ENCODE measurements at places on chromosomes 3 and 15. TPM values are rescaled to one million over a fixed set of nuclear protein-coding genes. Genes with fewer than 3 reads are reported as not detected.

The CHRM5 gene
- not detected for total RNA-seq

The PAK6 gene
- 25.3 TPM for total RNA-seq

- no peak for ATAC-seq
Measured at GRCh38 chr15:37929238-37929637, 5.2 kb upstream of the TMCO5A start.

DNA sequence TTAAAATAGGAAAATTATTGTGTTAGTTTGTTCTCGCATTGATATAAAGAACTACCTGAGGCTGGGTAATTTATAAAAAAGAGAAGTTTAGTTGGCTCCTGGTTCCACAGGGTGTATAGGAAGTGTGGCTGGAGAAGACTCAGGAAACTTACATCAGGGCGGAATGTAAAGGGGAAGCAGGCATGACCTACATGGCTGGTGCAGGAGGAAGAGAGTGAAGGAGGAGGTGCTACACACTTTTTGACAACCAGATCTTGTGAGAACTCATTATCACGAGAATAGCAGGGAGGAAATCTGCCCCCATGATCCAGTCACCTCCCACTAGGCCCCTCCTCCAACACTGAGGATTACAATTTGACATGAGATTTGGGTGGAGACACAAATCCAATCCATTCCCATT, 490.7 kb downstream of the RBMS3 start:
- ATAC-seq: no peak

- no peak for ATAC-seq
Measured at GRCh38 chr15:97174886-97175540, 785.5 kb upstream of the ARRDC4 start.

DNA sequence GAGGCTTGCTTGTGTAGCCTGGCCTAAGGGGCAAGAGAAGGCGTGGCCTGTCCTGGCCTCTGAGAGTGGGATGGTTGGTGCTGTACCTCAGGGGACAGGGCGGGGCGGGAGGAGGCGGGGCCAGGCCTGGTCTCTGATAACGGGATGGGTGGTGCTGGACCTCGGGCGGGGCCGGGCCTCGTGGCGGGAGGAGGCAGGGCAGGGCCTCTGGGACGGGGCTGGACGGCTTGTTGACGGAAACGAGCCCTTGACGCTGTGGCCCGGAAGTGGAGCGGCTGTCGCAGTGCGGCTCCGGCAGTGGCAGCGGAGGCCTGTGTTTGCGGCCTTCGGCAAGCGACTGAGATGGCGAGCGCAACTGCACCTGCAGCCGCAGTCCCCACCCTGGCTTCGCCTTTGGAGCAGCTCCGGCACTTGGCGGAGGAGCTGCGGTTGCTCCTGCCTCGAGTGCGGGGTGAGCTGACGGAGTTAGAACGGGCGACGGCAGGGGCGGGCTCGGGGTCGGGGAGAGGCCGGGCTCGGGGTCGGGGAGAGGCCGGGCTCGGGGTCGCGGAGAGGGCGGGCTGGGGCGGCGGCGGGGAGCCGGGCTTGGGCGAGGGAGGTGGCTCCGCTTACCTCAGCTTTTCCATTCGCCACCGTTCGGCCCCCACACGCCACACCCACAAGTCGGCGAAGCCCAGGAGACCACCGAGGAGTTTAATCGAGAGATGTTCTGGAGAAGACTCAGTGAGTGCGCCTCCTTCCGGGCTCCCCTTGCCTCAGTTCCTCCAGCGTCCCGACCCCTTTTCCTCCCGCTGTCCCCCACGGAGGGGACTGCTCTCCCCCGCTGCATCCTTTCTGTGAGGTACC, at the start of gene CCNDBP1:
Gene CCNDBP1, plus strand, starts transcription at position 247 of the 846 bp plus-strand sequence. Its CDS starts 96 bp downstream, at position 343.
- ATAC-seq: peak; percentile 94

GRCh38 chr3:111662012-111662411, 66.9 kb upstream of the ZBED2 start:
- no peak for ATAC-seq

- ATAC-seq: peak; percentile 13
Measured at GRCh38 chr15:45126535-45127158, 3.0 kb downstream of the DUOXA1 start.

- ATAC-seq: peak; percentile 60
Measured at GRCh38 chr3:122942937-122943827, 84.4 kb downstream of the SEMA5B start.

GRCh38 chr3:135238871-135239614, 444.0 kb downstream of the EPHB1 start:
- no peak for ATAC-seq

DNA sequence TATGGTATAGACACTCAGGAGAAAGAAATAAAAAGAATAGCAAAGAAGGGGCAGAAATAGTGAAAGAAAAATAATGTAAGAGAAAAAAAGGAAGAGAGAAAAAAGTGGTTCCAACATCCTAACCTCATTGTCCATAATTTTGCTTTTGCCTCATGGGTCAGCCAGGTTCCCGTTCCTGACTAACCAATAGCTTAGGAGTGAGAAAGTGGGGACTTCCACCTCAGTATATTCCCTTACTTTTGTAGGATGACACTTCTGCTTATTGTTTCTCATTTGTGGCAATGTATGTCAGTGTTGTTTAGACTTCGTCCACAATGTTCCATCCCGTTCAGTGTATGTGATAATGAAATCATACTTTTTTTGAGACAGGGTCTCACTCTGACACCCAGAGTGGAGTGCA, 9.3 kb upstream of the SLC12A8 start:
- ATAC-seq: no peak

GRCh38 chr15:72236381-72237003, 5.5 kb upstream of the PKM start:
- ATAC-seq: no peak

- ATAC-seq: no peak
Measured at GRCh38 chr3:52057812-52058495, 1.6 kb upstream of the DUSP7 start.

DNA sequence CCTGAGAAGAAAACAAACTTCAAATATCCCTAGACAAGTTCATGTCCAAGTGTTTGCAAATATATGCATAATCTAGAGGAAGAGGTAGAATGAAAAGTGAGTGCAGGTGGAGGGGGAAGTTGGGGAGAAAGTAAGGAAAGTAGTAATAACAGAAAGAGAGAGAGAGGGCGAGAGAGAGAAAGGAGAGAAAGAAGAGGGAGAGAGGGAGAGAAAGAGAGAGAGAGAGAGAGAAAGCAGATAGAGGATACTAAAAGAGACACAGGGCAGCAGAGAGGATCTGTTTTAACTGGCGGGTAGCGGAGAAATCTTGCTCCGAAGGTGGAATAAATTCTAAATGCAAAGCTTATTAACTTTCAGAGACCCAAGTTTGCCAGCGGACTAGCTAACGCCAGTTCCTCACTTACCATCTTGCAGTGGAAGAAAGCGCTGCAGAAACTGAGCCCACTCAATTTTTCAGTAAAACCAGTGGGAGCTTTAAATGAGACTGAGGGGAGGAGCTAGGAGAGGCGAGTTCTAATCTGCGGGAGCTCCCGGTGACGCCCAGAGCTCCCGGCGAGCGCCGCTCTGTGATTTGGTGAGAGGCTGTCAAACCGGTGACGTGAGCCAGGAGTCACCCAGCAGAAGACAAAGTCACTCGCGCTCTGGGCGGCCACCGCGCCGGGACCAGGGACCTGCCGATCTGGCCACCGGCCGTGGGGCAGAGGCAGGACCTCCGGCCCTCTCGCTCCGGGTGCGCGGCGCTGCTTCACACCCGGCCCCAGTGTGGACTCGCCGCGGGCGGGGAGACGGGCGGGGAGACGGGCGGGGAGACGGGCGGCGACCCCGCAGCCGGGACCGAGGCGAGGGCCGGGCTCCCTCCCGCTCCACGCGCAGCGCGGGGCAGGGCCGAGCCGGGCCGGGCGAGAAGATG, at the start of gene GMNC:
Gene GMNC, minus strand, starts transcription at position 486 of the 910 bp plus-strand sequence. Its CDS starts 79 bp downstream, at position 407.
- peak; percentile 95 for ATAC-seq

DNA sequence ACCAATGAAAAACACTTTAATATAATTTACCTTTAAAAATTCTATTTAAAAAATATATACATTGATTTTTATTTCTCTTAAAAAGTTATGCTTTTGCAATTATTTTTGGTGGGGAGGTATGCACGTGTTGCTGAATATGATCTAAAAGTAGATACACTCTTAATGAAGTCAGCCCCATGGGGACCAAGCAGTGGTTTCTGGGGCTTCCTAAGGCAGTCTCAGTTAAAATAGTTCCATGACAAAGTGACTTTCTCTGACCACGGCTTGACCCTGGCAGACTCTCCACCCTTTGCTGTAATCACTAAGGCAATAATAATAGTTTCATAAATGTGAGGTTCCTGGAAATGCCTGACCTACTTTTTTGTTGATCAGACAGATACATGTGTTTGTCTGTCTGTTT, 50.4 kb downstream of the CCR4 start:
- no peak for ATAC-seq

GRCh38 chr3:100560426-100560825, 49.0 kb upstream of the ADGRG7 start:
- no peak for ATAC-seq

GRCh38 chr3:172908771-172909270, 158.3 kb downstream of the ECT2 start:
- ATAC-seq: no peak

All from esophagus mucosa (tissue), 1 donor.